Fibroblast of skin of abdomen (primary cell): ENCODE measurements at places on chromosomes 4 and X.

DNA sequence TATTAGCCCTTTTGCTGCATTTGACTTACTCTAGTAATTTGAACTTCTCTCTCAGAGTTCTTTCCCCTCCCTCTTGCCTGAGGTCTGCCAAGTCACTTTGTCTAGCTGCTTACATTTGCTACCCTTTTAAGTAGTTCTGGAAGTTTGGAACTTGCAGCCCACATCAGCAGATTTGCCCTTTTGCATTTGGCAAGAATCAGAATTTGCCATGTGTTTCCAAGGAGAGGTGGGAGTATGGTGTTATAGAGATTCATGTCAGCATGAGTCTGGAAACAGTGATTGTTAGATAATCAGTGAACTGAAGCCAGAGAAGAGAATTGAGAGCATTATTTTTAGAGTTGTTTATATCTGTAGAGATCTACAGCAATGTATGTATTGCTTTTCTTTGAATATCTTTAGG is 52.1 kb downstream of the KLHL34 start:
- DNase-seq: no peak

- peak; percentile 58 for DNase-seq
Measured at GRCh38 chr4:95021099-95021498, 263.3 kb downstream of the BMPR1B start.

DNA sequence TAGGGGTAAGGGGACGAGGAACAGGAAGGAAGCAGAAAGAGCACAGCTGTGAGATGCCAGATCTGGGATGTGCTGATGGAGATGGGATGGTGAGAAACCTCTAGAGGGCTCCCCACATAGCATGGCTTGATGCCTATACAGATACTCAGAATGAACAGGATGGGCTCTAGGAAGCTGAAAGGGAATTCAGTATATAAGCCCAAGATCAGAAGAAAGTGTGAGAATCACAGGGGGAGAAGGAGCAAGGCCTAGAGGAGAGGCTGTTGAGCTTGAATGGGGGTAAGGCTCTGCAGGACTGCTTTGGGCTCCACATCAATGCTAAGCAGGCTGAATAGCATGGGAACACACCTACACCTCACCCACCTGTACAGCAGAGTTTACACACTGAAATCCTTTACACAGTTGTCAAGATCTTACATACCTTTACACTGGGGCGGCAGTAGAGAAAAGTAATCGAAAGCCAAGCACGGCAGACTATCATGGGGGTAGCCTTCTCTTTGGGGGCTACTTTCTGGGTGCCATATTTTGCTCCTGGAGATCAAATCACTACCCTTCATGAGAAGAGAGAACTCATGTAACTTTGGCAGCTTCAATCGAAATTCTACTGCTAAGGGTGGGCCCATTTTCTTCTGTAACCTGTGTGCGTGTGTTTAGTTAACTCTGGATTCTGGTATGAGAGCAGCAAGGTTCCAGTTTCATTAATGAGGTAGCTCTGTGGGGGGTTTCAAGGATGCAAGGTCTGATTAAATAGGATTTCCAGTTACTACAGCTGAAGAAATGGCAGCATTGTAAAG is 30.6 kb downstream of the HOPX start:
- no peak for DNase-seq

DNA sequence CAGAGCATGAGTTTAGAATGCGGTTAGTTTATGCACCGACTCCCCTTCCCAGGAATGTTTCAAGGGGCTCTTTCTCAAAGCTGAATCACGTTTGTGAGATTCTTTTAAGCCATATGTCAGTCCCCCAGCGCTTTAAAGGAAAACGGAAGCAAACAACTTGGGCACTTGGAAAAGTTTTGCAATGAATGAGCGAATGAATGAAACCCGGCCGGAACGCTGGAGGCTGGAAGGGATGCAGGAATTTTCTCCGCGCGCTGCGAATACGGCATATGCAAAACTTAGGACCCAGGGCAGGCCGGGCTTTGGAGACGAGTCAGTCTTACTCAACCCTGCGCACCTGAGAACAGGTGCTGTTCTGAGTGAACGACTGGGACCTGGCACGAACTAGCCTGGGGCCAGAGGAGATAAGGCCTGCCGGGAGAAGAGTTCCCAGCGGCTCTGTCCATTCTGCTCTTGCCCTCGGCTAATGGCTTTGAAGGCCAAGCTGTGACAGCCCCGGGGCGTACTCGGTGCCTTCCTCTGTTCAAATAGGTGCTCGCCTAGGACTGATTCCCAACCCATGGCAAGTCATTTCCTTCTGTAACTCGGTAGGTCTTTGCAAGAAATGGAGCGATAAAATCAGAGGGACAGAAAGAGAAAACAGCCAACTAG is 743 bp upstream of the NRK start:
- peak; percentile 73 for DNase-seq

- DNase-seq: no peak
Measured at GRCh38 chr4:108531461-108531860, 88.9 kb upstream of the RPL34 start.

GRCh38 chrX:140510895-140511295 is 6.0 kb upstream of the SOX3 start:
- no peak for DNase-seq

GRCh38 chrX:13396924-13397323 is 77.1 kb upstream of the ATXN3L start:
- DNase-seq: peak; percentile 85

DNA sequence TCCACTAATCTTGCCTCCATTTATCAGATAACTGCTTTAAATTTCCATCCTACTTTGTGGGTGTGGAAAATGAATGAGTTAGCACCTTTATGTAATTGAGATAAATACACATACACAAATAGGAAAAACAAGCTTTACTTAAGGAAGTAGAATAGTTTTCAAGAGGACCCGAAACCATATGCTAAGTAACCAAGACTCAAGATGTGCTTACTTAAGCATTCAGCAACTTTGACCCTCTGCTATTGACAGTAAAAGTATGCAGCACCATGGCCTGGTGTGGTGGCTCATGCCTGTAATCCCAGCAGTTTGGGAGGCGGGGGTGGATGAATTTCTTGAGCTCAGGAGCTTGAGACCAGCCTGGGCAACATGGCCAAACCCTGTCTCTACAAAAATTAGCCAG is 29.9 kb downstream of the RNF175 start:
- no peak for DNase-seq

- no peak for DNase-seq
Measured at GRCh38 chrX:69374569-69374968, 129.6 kb upstream of the NALF2 start.

GRCh38 chrX:129876771-129877305 is 29.1 kb upstream of the UTP14A start:
- peak; percentile 53 for DNase-seq

DNA sequence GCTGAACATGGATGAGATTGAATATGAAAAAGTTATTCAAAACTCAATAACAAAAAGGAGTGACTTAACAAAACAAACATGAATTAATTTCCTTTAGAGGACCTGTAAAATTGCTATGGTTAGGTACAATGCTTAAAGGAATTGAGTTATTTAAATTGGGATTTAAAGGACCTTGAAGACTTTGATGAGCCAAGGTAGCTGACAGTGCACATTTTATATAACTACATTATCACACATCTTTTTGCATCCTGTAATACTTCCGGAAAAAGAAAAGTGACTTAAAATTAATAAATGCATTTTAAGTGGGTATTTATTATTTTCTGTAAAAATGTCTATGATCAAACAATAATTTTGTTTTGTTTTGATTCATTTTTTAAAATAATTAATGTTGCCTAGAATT is 964.8 kb upstream of the SLIT2 start:
- DNase-seq: no peak

- DNase-seq: peak; percentile 73
Measured at GRCh38 chr4:118931786-118932185, 43.1 kb downstream of the SYNPO2 start.

DNA sequence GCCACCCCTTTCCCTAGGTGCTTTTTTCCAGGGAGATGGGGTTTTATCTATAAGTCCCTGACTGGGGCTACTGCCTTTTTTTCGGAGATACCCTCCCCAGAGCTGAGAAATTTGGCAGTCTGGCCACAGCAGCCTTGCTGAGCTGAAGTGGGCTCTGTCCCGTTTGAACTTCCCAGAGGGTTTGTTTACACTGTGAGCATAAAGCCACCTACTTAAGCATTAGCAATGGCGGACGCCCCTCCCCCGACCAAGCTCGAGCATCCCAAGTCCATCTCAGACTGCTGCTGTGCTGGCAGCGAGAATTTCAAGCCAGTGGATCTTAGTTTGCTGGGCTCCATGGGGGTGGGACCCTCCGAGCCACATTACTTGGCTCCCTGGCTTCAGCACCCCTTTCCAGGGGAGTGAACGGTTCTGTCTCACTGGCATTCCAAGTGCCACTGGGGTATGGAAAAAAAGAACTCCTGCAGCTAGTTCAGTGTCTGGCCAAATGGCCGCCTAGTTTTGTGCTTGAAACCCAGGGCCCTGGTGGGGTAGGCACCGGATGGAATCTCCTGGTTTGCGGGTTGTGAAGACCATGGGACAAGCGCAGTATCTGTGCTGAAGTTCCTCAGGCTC is 456.4 kb upstream of the HTR2C start:
- DNase-seq: no peak

GRCh38 chr4:22201256-22201655 is 252.7 kb upstream of the KCNIP4 start:
- DNase-seq: peak; percentile 60

GRCh38 chrX:50838820-50839600 is 25.0 kb upstream of the SHROOM4 start:
- peak; percentile 58 for DNase-seq

DNA sequence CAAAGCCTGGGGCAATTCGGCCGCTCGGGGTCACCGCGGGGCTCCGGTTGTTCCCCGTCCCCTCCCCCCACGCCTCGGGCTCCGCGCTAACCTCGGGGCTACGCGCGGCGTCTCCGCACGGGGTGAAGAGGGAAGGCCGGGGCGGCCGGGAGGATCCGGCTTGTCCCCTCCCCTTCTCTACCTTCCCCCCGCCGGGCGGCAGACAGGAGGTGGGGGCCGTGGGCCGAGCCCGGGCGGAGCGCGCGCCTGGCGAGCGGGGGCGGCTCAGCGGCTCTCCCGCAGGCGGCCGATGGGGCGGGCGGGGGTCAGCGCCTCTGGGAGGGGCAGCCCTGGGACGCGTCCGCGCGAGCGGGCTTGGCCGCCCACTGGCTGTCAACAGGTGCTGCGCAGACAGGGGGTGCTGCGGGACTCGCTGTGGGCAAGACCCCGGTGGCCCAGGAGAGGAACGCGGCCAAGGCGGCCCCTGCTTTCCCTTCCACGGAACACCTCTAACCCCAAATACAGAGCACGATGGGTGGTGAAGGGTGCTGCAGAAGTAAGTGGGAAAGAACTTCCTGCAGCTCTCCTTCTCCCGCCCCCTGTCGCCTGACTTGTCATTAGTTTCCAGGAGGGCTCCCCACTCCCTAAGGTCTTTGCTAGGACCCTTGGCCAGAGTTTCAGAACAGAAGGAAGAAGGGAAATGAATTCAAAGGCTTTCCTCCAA is at the start of gene PDGFC:
PDGFC (minus strand) TSS at position 124 of the 703 bp plus-strand sequence. CDS start 896 bp downstream, outside the sequence.
- peak; percentile 79 for DNase-seq

DNA sequence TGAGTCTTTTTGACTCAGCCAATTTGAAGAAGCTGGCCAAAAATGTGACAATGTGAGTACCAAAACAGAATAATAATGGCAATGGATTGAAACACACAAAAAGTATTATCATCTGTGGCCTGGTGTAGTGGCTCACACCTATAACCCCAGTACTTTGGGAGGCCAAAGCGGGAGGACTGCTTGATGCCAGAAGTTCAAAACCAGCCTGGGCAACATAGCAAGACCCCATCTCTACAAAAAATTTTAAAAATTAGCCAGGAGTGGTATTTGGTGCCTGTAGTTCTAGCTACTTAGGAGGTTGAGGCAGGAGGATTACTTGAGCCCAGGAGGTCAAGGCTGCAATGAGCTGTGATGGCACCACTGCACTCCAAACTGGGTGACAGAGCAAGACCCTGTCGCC is 41.5 kb downstream of the PLK4 start:
- DNase-seq: no peak

DNA sequence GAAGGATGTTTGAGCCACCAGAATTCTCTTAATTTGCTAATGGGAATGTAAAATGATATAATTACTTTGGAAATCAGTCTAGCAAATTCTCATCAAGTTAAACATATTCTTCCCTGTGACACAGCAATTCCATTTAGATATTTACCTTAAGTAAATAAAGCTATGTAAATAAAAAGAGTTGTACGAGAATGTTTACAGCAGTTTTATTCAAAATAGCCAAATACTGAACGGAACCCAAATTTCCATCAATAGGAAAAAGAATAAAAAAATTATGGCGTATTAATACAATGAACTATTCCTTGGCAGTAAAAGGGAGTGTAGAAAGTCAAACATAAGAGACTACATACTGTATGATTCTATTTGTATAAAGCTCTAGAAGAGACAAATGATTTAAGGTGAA is 45.8 kb downstream of the CENPE start:
- no peak for DNase-seq
